ENCODE measurements at places on chromosomes 16 and 17. TPM values are rescaled to one million over a fixed set of nuclear protein-coding genes. Genes with fewer than 3 reads are reported as not detected.

EVI2A gene
- 2.6 TPM for total RNA-seq

RDM1 gene
- not detected for total RNA-seq

CBX8 gene
- 1.7 TPM for total RNA-seq

DNA sequence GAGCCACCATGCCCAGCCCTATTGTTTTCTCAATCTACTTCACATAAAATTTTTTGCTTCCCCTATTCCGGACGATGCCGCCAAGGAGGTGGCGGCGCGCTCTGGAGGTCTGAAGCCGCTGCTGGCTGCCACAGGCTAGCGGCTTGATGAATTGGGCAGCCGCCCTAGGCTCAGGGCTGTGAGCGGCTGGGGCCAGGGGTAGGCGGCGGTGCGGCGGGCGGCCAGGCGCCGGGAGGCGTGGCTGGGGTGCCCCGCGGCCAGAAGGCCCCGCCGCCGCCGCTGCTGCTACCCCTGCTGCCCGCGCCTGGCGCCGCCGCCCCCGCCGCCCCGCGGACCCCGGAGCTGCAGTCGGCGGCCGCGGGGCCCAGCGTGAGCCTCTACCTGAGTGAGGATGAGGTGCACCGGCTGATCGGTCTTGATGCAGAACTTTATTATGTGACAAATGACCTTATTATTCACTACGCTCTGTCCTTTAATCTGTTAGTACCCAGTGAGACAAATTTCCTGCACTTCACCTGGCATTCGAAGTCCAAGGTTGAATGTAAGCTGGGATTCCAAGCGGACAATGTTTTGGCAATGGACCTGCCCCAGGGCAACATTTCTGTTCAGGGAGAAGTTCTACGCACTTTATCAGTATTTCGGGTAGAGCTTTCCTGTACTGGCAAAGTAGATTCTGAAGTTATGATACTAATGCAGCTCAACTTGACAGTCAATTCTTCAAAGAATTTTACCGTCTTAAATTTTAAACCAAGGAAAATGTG is 41.7 kb downstream of the ANKFY1 start:
- H3K36me3 ChIP-seq: no peaks in the 10 kb centered on the region
- H3K27me3 ChIP-seq: no peaks in the 10 kb centered on the region

DNA sequence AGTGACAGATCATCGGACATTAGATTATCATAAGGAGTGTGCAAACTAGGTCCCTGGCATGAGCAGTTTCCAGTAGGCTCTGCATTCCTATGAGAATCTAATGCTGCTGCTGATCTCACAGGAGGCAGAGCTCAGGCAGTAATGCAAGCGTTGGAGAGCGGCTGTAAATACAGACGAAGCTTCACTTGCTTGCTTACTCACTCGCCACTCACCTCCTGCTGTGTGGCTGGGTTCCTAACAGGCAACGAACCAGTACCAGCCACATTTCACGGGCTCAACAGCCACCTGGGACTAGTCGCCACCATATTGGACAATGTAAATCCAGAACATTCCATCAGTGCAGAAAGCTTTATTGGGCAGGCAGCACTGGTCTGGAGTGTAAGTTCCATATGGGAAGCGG is 7.7 kb downstream of the JPH3 start:
- no peak overlapping the region for H3K4me3 ChIP-seq
- H3K27me3 ChIP-seq: no peaks in the 10 kb centered on the region
- H3K27ac ChIP-seq: no peak overlapping the region

- H3K36me3 ChIP-seq: no peaks in the 10 kb centered on the region
- no peaks in the 10 kb centered on the region for H3K4me1 ChIP-seq
- no peak within 1 kb of the TSS for H3K27ac ChIP-seq
- no peak for DNase-seq
- peaks cover 6% of the 10 kb centered on the region for H3K27me3 ChIP-seq
Measured at GRCh38 chr17:2749058-2749783, at the start of gene CCDC92B. Gene CCDC92B, minus strand, starts transcription at chr17:2749652. Its CDS starts 14,507 bp downstream, at chr17:2735145.

All from right lobe of liver (tissue), 6 donors.